Peyer's patch (tissue), 4 donors: ENCODE measurements at places on chromosomes 16 and 17.

- DNase-seq, result peak; percentile 62
Observed at GRCh38 chr17:75996665-75997590, 3.7 kb upstream of the CDK3 start.

GRCh38 chr16:26525856-26526255 is 540.9 kb upstream of the C16orf82 start:
- DNase-seq, result no peak

GRCh38 chr16:4204521-4204920 is 37.4 kb downstream of the SRL start:
- DNase-seq, result no peak

- no peak for DNase-seq
Observed at GRCh38 chr17:2113279-2113622, 58.3 kb downstream of the HIC1 start.

- DNase-seq, result no peak
Observed at GRCh38 chr17:7001318-7001961, 5.6 kb downstream of the ALOX12 start.

GRCh38 chr17:61379457-61380216 is 20.0 kb upstream of the TBX2 start:
- DNase-seq, result no peak

DNA sequence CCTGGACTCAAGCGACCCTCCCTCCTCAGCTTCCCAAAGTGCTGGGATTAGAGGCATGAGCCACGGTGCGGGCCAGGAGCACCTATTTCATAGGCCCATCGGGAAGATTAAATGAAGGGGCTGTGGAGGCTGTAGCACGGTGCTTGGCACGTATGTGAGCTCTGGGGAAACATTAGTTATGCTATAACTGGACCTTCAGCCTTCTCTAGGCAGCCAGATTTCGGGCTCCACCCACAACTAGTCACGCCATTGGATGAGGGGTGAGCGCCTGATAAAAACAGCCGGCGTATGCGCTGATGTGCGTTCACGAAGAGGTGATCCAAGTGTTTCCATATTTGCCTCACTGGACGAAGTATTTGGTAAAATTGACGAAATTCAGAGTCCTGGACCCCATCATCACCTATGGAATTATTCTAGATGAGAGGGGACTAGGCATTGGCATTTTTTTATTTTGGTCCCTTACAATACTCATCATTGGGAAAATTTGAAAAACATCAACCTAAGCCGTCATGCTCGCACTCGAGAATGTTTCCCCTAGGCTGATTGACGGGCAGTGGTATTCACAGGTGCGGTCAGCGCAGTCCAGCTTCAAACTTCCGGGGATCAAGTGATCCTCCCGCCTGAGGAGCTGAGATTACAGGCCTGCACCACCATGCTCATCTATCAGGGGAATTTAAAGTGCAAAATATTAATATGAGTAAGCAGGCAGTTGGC is 1.8 kb upstream of the ANKRD11 start:
- DNase-seq, result no peak

GRCh38 chr16:71880176-71880575 is 3.8 kb downstream of the ZNF821 start:
- DNase-seq, result no peak

GRCh38 chr17:69175625-69176456 is 34.1 kb upstream of the ABCA6 start:
- DNase-seq, result no peak

DNA sequence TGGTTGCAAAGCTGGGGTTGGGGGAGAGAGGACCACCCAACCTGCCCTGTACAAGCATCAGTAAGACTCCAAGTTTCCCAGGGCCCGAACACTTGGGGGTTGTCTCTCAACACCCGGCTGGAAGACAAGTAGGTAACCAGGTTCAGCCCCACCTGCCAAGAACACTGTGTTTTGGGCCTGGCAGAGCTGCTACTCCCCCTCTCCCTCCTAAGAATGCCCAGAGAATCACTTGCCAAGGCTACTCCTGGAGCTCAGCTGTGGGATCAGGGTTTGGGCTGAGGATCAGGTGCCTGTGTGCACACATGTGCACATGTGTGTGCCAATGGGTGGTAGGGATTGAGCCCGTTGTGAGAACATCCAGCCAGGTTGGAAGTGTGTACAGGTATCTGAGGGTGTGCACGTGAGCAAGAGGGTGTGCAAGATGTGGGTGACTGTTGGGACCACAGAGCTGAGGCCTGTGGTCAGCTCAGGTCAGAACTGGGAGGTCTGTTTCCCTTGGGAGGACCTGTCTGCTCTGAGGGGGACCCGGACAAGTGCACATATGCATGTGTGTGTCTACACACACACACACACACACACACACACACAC is 2.3 kb downstream of the HSD11B2 start:
- DNase-seq, result peak; percentile 54

DNA sequence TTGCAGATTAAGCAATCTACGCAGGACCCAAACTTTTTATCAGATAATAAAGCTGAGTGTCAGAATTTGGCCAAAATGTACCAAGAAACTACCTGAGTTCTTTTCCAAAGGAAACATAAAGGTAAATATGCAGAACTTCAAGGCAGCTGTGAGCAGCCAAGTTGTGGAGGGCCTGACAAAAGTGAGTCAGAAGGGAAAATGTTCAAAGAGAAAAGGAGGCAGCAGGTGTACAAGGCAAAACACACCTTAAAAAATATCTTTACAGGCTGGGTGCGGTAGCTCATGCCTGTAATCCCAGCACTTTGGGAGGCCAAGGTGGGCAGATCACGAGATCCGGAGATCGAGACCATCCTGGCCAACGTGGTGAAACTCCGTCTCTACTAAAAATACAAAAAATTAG is 7.0 kb upstream of the KANSL1 start:
- DNase-seq, result no peak

DNA sequence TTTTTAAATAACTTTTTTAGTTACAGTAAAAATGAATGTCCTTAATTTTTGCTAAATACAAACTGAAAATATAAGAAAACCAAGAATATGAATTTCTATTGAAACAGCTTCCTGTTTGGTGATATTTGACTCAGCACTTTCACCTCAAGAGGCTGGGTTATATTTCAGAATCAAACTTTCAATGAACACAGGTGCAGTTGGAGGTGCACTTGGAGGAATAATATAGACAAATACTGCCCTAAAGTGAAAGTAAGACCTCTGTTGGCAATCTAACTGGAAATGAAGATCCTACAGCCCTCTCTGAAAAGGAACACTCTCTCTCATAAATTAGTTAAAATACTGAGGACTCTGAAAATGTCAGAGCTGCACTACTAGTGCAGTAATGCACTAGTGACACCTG is 106.2 kb downstream of the BRIP1 start:
- DNase-seq, result no peak

DNA sequence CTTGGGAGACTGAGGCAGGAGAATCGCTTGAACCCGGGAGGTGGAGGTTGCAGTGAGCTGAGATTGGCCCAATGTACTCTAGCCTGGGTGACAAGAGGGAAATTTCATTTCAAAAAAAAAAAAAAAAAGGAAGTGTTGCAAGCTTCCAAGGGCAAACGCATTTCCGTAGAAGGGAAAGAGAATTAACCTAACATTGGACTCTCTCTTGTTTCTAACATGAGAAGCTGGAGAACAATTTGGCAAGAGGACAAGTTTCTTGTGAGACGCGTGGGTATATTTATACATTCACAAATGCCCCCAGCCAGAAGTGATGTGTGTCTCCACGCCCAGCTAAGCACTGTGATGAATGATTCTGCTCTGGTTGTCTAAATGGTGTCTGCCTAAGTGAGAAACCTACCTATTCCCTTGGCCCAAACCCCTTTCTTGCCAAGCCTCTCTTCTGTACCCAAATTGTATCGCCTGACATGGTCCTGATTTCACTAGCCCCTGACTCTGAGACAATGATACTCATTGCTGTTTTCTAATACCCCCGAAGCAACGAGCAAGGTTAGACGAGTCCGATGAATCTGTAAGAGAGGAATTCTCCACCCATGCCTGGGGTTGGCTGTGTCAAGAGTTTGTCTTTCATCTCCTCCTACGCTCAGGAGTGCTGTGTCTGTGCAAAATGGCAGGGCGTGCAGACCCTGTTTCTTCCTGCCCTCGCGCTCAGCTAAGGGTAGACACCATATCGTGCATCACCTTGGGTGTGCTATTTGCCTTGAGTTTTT is 14.2 kb upstream of the ST6GALNAC2 start:
- no peak for DNase-seq

DNA sequence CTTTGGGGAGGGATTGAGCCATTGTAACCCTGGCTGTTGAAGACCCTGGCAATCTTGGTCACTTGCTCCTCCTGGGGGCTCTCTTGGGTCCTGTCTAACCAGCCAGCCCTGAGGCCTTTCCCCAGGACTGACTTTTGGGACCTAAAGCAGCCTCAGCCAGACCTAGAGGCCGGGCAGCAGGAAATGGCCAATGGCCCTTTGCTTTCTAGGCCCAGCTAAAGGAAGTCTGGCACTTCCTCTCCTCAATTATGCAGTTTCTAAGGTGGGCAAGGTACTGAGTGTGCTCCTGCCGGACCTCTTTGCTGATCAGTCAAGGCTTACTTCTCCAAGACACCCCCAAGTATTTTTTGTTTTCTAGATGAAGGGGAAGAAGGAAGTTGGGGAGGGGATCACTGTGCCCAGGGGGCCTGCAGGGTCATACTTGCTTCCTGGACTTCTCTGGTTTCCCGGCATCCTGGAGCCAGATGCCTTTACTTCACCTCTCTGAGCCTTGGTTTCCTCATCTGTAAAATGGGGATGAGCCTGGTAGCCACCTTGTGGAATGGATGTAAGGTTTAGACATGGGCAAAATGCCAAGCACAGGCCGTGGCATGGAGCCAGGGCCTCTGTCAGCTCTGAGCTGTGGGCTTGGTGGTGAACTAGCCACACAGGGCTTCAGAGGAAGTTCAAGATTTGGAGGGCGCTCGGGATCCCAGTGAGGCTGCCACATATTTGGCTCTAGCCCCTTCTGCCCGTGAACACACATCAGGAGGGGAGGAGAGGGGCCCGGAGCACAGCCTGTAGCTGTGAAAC is 8.6 kb downstream of the CX3CL1 start:
- no peak for DNase-seq

GRCh38 chr16:51440131-51440889 is 289.2 kb upstream of the SALL1 start:
- no peak for DNase-seq

DNA sequence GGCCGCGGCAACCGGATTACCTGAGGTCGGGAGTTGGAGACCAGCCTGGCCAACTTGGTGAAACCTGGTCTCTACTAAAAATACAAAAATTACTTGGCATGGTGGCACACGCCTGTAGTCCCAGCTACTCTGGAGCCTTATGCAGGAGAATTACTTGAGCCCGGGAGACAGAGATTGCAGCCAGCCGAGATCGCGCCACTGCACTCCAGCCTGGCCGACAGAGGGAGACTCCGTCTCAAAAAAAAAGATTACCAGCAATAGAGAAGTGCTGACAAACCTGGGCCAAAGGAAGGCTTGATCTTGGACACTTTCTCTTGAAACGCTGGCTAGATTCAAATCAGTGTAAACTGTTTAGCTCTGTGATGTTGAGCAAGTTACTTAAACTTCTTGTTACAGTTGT is 4.3 kb downstream of the MT1H start:
- no peak for DNase-seq

DNA sequence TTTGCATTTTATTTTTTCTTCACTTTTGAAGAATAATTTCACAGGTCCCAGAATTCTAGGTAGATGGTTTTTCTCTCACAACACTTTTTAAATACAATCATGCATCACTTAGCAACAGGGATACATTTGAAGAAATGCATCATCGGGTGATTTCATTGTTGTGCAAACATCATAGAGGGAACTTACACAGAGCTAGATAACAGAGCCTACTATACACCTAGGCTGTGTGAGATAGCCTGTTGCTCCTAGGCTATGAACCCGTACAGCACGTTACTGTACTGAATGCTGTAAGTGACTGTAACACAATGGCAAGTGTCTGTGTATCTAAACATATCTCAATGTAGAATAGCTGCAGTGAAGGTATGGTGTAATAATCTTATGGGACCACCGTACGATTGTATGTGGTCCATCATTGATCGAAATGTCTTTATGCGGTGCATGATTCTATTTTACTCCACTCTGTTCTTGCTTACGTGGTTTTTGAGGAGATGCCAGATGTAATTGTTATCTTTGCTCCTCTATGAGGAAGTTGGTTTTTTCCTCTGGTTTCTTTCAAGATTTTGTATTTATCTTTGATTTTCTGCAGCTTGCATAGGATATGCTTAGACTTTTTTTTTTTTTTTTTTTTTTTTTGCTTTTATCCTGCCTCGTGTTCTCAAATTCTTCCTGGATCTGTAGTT is 35.5 kb upstream of the TMEM92 start:
- DNase-seq, result no peak

DNA sequence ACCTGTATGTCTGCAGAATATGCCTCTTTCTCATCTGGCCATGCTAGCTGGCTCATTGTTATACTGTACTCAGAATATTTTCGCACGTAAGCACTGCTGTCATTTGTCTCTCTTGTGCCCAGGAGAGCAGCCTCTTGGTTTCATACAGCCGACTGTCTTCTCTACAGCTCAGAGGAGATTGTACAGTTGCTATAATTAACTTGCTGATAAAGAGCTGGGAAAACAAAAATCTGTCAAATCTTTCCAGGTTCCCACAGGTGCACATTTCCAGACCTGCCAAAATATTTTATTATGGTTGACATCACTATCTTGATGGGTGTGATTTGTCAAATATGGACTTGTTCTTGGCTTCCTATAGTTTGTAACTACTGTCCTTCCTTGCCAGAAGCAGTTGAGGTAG is 122.7 kb downstream of the FTO start:
- DNase-seq, result no peak

DNA sequence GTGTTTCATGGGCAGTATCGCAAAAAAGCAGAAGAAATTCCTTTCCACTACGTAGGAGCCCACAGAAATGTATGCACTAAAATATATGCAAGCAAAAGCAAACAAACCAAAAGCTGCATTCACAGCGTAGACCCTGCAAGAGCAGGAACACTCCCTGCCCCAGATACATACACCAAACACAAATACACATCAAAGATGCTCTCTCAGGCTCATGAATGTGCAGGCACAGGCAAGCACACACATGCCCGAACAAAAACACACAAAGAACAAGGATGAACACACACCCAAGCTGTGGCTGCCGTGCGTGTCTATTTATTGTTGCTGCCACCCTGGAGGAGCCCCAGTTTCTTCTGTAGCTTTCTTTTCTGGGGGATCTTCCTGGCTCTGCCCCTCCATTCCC is 1.7 kb downstream of the NUPR1 start:
- DNase-seq, result no peak
